Cortex of kidney (tissue), 1 donor: ENCODE measurements at places on chromosomes 7 and 10.

DNA sequence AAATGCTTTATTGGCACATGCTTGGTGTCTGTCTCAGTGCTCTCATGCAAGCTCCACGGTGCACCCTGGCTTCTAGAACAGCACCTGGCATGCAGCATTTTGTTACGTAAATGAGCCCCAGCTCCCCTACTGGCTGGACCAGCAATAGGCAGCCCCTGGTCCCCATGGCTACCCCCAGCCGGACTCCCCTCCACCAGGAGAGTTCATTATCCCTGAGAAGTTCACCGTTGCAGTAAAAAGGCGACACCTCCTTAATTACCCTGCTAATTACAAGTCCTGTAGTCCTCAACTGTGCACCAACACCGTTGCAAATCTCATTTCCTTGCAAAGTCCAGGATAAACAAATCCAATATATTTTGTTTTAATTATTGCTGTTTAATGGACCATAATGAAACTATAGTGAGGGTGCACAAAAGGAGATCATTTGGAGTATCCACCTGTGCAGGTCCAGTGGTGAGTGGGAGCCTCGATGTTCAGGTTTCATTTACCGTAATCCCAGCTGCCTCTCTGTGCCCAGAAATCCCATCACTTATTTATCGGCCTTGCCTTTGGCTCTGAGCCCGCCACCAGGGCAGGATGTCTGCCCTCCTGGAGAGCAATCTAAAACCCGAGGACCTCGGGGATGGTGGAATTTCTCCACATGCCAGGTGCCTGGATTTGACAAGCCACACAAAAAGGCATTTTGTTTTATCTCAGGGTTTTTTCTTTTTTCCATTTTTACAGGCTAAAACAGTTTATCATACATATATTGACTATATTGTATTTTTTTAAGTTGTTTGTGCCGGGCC is 12.8 kb upstream of the DRGX start:
- DNase-seq, result no peak

GRCh38 chr7:7103343-7104313 is 78.7 kb upstream of the C1GALT1 start:
- DNase-seq, result no peak

DNA sequence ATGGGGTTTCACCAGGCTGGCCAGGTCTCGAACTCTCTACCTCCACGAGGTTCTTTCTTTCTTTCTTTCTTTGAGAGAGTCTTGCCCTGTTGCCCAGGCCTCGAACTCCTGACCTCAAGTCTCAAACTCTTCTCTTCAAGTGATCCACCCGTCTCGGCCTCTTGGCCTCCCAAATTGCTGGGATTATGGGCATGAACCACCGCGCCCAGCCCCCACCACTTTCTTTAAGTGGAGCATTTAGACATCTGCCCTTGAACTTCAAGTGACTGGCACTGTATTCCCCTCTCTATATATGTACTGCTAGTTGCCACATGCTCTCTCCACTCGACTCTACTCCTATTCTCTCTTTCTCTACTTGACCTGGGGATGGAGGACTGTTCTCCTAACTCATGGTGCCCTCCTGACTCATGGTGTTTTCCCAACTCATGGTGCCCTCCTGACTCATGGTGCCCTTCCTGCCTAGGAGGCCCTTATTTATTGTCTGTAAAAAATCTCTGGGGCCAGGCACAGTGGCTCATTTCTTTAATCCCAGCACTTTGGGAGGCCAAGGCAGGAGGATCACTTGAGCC is 19.3 kb upstream of the ACHE start:
- no peak for DNase-seq

GRCh38 chr10:31707093-31708039 is 221.3 kb downstream of the ARHGAP12 start:
- DNase-seq, result no peak

DNA sequence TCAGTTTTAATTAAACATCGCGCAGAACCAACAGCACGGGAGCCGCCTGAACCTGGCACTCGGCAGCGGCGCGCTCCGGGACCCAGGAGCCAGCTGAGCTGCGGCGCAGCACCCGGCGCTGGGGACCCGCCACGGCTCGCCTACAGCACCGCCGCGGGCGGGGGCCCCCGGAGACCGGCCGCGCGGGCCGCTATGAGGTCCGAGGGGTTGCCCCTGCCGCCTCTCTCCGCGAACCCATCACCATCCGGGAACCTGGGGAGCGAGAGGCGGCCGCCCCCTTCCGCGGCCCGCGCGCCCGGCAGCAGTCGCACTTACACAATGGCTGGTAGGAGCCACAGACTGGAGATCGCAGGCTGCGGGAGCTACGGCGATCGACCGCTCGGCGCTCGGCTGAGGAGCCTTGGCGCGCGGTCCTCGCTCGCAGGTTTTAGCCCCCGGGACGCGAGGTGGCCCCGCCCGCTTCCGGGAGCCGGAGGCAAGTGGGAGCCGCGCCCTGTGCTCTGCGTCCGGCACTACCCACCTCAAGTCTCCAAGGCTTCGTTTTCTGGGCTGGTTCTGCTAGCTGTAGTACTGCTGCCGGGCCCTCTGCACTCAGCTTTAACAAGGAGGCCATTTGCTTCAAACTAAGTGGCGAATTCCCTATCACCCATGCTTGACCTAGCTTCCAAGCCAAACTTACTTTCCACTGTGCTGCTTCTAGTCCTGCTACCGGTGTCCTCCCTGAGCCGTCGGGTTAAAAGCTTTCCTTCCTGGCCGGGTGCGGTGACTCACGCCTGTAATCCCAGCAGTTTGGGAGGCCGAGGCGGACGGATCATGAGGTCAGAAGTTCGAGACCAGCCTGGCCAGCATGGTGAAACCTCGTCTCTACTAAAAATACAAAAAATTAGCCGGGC is at the start of gene TPK1:
Gene TPK1 (minus strand): TSS at position 402 of the 893 bp plus-strand sequence. CDS start 451 bp downstream, outside the sequence.
- DNase-seq, result peak; percentile 52
